ENCODE measurements at places on chromosomes 7 and 10. TPM values are rescaled to one million over a fixed set of nuclear protein-coding genes. Genes with fewer than 3 reads are reported as not detected.
A peak's percentile ranks its signal among the peaks of the same experiment; 100 is the strongest.

Gene TEX36
- not detected for polyA plus RNA-seq

- DNase-seq = no peak
These were observed 66.4 kb upstream of the PDCD4 start for GRCh38 chr10:110805292-110805691.

- DNase-seq = no peak
These were observed 24.9 kb upstream of the GSAP start for GRCh38 chr7:77441046-77441445.

DNA sequence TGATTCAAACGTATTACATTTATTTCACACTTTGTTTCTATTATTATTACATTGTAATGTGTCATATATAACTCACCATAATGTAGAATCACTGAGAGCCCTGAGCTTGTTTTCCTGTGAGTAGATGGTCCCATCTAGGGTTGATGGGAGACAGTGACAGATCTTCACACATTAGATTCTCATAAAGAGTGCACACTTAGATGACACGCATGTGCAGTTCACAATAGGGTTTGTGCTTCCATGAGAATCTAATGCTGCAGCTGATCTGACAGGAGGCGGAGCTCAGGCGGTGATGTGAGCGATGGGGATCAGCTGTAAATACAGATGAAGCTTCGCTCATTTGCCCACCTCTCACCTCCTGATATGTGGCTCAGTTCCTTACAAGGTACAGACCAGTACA lies 36.1 kb downstream of the BMPER start:
- no peak for DNase-seq

DNA sequence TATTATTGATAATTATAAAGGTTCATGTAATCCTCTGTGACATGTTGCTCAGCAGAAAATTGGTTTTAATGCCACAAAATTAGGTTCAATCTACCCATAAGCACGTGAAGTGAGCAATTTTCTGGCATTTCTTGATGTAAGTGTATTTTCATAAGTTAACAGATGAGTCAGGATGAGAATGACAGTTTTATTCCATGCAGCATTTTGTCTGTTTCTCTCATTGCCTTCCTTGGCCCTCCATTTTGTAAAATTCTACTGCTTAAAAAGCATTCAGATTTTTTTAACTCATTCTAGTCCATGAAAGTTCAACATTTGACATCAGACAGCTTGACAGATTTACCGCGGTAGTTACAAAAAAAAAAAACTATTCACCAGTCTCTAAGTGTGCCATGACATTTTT lies 4.0 kb upstream of the GFRA1 start:
- no peak for DNase-seq

DNA sequence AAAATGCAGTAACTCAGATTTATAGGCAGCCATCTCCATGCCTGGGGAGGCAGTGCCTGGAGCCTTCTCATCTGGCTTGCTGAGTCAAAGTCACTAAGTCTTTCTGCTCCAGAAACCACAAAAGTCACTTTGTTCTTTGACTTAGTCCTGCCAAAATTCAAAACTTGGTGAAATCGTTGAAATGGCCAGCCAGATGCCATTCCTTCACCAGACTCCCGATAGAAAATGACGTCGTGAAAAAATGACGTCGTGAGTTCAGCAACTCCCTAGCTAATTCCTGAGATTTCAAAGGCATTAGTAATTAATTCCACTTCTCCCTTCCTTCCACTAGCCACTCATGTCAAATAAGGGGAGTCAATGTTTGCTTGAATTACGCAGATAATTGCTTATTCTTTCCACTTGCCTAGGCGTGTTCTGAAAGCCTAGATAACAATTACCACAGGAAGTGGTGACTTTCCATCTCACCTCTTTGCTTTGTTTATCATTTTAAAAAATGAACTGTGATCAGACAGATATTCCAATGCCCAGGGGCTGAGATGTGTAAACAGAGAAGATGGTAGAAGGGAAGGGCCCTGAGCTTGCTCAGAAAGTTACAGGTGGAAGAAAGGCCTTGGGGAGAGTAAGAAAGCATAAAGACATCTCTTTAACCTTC lies 48.5 kb upstream of the OSBPL3 start:
- DNase-seq = peak; percentile 15

Gene WNT8B
- 0.69 TPM for polyA plus RNA-seq

GRCh38 chr7:44382459-44383265 lies 57.3 kb upstream of the CAMK2B start:
- DNase-seq = no peak

GRCh38 chr10:119344381-119344780 lies 137.0 kb downstream of the GRK5 start:
- no peak for DNase-seq

DNA sequence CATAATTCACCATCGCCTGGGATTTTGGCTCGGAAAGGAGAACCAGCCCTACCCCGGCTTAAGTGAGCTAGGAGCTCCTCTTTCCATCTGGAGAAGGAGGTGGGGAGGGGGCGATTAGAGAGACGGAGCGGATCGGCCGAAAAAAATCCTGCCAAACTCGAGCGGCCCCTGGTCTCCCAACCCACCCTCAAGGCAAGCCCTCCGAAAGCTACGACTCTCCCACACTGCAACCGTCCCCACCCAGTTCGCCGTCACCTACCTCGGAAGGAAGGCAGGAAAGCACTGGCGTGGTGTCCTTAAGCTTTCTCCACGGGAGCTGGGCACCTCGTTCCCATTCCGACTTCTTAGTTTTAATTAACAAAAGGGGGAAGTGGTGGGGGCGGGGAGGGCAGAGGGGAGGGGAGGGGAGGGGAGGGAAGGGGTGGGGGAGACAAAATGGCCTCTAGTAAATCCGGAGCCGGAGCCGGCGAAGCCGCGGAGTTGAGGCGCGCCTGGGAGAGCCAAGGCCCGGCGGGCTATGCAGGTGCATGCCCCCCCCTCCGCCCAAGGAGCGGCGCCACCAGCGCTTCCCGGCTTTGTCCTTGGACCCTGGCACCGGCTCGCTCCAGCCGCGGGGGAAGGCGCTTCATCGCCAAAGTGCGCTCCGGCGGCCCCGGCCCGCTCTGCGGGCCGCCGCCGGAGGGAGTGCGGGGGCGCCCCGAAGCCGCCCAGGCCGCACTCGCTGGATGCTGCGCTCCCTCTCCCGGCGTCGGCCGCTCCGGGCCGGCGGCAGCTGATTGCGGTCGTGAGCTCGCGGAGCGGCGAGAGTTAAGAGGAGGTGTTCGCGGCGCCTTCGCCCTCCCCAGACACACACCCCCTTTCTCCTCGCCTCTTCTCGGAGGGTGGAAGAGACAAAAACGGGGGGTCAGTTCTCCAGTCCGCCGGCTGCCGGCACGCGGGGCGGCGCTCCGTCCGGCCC lies at the start of gene LRRC4:
Gene LRRC4 (minus strand): TSS at position 784 of the 958 bp plus-strand sequence. CDS start 797 bp downstream, outside the sequence.
- DNase-seq = no peak

Gene PTF1A
- not detected for polyA plus RNA-seq

DNA sequence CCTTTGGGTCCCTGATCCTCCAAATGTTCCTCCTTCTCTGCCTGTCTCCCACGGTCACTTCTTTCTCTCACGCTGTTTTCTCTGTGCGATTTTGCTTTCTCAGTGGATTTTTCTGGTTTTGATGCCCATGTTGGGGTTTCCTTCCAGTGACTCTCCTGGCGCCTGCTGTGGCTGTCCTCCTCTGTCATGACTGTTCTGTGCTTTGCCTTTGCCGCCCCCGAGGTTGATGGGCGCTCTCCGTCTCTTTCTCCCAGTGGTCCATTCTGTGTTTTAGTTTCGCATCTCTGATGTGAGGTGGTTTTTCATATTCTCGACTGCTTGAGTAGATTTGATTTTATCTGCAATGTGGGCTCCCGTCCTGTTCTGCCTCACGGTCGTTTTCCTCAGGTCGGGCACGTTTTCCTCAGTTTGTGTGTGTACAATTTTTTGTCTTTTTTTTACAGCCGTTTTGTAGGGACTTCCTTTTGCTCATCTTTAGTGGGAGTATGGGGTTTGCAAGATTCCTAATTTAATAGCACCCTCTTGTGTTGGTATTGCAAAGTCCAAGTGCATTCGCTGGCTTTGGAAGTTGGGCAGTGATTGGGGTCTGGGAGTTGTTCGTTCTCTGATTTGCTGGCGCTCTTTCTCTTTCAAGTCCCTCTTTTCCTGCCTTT lies 100.0 kb downstream of the INPP5A start:
- DNase-seq = peak; percentile 62

DNA sequence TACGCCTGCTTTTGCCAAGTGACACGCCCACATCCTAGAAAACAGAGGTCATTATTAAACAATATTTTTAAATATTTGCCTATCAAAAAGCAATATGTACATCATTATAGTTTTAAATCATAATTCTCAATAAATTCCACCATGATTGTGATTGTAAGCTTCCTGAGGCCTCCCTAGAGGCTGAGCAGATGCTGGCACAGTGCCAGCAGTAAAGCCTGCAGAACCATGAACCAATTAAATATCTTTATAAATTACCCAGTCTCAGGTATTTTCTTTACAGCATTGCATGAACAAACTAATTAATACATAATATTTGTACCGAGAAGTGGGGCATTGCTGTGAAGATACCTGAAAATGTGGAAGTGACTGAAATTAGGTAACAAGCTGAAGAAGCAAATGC lies 174.7 kb upstream of the TMEM196 start:
- no peak for DNase-seq

GRCh38 chr10:132859084-132859855 lies 73.3 kb upstream of the NKX6-2 start:
- DNase-seq = no peak

Gene HSPA12A
- 29.9 TPM for polyA plus RNA-seq

Gene VPS37D
- polyA plus RNA-seq = 18.1 TPM
